ENCODE measurements at places on chromosomes 5 and 9.

DNA sequence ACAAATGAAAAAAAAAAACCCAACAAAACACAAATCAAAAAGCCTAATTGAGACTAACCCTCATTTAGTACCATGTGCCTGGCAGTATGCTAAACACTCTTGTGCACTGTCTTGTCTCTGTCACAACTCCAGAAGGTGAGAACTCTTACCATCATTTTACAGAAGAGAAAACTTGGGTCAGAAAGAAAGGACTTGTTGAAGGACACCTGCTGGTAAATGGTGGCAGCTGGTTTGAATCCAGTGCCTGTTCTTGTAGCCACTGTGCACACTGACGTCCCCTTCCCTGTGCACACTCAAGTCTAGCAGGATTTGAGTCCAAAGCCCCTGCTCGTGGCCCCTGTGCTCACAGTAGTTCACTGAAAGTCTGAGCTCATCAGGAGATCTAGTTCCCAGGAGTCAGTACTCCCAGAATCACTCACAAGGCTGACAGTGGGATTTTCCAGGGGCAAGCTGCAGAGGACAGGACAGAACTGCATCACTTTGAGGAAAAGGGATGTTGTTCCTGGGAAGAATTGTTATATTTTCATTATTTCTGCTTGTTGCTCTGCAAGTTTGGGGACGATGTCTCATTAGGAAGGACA, 43.0 kb upstream of the HSD17B4 start:
- DNase-seq: no peak

GRCh38 chr5:107744418-107745330, 73.9 kb upstream of the EFNA5 start:
- no peak for DNase-seq

DNA sequence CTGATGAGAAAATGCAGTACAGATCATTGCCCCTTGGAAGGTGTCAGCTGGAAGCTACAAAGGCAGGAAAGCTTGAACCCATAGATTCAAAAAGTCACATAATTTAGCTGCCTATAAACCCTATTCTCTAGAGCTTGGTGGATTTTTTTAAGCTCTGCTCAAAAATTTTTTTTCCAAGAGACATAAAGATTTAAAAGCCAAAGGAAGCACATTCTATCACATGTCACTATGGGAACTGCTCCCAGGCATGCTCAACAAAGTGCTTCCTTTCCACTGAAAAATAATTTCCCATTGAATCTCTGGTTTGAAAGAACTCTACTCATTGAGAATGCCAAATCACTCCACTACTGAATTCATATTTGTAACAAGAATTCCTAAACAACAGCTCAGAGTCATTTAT, 419.8 kb downstream of the CETN3 start:
- DNase-seq: no peak

DNA sequence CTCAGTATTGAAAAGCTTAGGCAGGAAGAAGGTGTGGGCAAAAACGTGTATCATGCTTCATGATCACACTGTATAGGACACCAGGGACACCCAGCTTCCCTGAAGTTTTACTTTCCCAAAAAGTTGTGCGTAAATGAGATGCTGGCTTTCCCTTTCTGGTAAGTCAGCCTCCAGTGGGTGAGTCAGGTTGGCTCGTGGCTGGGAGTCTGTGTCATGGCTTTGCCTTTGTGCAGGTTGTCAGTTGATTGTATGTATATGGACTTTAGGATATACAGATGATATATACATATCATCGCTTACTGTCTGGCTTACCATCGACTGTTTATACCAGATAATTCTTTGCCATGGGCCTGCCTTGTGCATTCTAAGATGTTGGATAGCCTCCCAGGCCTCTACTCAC, 34.2 kb downstream of the ADRB2 start:
- no peak for DNase-seq

DNA sequence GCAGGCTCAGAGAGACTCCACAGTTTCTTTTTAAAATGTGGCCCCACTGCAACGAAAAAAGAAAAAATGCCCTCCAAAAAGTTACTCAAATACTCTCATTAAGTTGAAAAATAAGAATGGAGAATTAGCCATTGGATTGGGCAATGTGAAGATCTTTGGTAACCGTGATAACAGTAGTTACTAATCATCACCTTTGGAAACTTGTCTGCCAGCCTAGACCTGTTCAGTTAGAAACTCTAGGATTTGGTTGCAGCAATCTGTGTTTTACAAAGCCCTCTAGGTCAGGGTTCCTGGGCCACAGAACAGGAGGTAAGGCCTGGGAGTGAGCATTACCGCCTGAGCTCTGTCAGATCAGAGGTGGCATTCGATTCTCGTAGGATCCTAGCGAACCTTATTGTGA, 34.2 kb downstream of the VPS13A start:
- no peak for DNase-seq

GRCh38 chr5:76391014-76391413, 12.1 kb upstream of the IQGAP2 start:
- DNase-seq: no peak

DNA sequence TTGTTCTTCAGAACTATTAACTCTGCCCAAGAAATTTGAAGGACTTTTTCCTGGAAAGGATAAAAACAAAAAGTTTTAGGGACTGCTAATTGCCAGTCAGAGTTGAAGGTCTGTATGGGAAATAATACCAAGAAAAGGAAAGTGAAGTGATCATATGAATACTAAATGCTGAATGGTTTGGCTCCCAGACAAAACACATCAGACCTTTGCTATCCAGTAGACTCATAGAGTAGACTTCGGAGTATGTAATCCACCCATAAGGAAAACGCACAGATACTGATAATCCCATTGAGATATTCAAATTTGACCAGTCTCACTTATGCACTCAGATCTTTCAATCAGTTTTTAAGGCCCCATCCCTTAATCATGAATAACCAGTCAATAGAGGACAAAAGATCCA, 319.0 kb upstream of the PTGER4 start:
- no peak for DNase-seq

DNA sequence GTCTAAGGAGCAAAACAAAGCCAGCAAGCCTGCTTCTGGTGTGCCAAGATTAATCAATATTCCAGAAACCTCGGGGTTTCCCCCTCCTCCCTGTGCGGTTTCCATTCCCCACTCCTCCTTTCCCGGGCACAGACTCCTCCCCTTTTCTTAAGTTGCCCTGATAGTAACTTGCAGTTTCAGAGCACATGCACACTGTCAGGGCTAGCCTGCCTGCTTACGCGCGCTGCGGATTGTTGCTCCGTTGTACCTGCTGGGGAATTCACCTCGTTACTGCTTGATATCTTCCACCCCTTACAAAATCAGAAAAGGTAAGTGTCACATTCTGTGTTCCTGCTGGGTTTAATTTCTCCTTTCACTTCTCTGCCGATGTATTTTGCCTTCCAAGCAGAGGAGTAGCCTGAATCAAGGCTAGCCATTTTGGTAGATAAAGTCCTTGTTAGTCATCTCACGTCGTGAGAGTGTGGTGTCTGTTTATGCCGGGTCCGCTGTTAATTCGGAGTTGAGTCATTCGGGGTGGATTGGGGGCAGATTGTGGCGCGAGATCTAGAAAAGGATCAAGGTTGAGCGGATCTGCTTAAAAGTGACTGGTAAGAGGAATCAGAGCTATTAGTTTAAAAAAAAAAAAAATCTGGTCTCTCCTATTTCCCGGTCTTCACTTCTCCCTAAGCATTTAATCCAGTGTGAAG, at the start of gene SLC1A3:
Gene SLC1A3 (plus strand): TSS at position 179 of the 686 bp plus-strand sequence. CDS start 1,818 bp downstream, outside the sequence.
- no peak for DNase-seq

GRCh38 chr9:69333716-69334115, 8.7 kb downstream of the ENTREP1 start:
- no peak for DNase-seq

DNA sequence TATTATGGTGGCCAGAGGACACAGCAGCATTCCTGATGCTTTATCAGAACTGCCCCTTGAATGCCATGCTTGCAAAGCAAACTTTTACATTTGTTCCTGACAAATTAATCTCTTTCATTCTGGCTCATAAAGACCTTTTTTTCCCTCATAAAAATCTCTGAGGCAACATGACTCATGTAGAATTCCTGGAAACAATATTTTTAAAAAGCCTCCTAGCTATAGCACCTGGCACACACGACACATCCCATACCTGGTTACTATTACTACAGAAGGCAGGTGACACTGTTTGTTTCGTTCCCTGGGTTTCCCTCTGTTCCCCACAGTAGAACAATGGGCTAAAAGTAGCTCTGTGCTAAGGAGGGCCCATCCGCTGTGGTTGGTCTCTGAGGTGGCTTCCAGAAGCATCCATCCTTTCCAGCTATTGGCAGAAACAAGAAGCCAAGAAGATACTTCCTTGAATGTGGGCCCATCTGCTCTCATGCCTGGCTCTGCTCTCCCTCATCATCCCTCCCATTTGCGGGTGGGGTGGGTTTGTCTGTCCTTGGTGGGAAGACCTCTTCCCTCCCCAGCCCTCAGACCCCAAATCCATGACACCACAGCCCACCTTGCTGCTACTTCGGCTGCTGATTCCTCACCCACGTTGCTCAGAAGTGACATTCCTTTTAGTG, 59.1 kb downstream of the GALNT12 start:
- DNase-seq: no peak

- DNase-seq: no peak
These were observed 296.2 kb downstream of the SPATA31D1 start for GRCh38 chr9:82284758-82285157.

GRCh38 chr5:176583076-176583475, 26.9 kb downstream of the GPRIN1 start:
- DNase-seq: no peak

DNA sequence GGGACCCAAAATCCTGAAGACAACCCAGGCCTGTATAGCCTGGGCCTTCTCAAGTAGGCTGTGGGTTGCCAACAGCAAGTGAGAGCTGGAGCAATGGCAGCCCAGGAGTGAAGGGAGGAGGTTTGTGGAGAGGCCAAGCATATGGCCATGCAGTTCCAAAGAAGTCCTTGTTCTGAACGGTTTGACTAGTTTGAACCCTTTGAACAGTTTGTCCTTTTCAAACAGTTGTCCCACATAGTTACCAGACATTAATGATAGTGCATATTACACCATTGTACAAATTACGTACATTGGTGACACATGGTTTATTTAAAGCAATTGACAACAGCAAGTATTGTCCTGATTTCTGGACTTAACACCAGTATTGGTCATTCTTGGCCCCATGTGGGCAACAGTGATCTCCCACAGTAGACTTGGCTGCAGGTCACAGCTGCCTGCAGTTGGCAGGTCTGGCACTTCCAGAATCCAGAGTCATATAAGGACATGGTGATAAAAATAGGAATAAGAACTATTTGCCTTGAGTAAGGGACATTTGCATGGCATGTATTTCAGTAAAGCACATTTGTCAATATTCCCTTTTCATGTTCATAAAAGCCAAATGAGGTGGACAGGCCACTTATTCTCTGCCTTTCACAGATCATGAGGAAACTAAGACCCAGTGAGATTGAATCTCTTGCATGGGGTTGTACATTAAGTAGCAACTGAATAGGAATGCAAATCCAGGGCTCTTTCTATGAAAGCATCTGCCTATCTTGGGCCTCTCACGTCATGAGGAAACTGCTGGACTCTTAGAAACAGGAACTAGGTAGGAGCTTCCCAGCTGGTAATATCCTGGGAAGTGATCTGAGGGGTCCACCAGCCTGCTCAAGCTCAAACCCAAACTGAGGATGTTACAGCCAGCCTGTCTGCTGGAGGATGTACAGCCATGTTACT, 30.3 kb downstream of the SLC25A48 start:
- no peak for DNase-seq

DNA sequence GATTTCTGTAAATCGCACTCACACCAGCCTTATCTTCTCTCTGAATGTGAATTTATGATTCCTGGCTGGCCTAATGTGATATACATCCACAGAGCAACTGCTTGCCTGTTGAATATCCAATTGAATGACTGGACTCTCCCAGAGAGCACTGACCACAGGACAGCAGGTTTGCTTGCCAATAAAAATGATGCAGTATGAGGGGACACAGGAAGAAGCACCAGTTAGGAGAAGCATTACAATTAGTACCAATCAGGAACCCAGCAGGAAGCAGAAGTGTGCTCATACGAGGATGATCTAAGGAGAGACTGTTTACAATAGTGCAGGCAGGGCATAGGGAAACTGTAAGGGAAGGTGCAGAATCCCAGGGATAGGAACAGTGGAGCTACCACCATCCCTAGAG, 127.2 kb upstream of the ZNF366 start:
- no peak for DNase-seq

DNA sequence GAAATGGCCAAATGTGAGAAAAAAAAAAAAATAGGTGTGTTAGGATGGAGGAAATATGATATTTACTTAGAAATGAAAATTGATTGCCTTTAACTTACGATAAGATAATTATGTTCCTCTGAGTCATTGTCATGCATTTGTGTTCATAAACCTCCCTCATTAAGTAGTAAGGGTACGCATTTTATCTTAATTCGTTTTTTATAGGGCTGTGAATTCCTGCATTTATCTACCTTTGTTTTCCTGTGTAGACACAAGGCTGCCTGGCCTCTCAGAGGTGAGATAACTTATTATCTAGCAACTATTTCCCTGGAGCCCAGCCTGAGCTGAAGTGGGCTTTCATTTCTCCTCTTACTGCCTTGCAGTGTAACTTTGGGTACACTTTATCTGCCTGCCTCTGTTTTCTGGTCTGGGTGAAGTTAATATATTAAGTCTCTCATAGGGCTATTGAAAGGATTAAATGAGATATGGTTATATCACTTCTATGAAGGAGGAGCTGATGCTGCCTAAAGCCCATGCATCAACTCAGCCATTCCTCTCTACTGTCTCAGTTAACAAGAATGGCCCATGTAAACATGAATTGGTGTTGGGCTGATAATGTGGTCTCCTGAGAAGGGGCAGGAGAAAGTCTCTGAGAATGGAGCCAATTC, 103.8 kb upstream of the KLF4 start:
- DNase-seq: no peak

DNA sequence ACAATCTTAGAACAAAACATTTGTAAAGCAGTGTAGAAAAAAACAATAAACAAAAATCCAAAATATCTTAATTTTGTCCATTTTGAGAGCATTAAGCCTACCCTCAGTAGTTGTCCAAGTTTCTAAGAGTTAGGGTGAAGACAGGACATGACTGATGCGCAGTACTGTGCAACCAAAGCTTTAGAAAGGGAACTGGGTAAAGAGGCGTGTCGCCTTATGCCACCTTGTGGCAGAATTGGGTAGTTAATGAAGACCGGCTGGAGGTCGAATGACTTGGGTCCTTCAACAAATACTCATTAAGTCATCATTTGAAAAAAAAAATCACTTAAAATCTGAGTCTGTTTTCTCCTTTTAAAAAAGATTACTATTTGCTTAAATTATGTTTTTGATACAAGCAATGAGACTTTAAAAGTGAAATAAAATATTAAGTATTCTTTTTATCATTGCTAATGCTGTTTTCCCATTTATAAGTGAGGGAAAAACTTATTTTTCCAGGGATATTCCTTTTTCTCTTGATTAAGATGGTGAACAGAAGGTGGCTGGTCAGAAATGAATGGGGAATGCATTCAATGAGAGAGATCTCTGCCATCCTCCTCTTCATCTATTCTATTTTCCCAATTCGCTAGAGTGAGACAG, 3.5 kb upstream of the RNF20 start:
- DNase-seq: no peak

- DNase-seq: no peak
These were observed 8.6 kb downstream of the ADAM19 start for GRCh38 chr5:157566902-157567489.

GRCh38 chr5:122897283-122897602, 51.8 kb downstream of the SNX24 start:
- DNase-seq: no peak

Measured in fibroblast of skin of left biceps (primary cell).